ENCODE measurements at places on chromosomes 3 and 15.

DNA sequence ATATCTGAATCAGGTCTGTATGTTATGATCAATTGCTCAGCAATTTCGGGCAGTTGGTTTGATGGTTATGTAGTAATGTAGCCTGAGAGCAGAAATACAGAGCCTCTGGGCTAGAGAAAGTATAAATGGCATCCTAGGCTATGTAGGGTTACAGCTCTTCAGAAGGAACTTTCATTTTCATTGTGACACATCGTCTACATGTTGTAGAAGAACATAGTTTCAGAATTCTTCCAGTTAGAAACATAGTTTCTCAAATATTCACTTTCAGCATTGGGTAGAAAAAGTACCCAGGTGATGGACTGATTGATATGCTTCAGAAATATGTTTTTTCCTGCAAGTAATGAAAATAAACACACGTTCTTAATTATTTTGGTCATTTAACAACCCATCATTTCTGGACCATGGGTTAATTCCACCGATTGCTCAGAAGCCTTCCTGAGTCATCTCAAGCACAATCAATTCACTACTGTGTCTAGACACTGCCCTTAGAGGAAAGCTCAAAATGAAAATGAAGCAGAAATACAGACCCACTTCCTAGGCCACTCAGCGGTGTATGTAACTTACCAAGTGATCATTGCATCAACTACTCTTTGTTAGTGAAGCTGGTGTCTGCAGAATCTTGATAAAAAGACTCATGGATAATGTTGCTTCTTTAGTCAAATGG is 88.8 kb upstream of the TSEN2 start:
- DNase-seq = no peak

GRCh38 chr3:27557411-27557810 is 73.2 kb upstream of the SLC4A7 start:
- DNase-seq = no peak

DNA sequence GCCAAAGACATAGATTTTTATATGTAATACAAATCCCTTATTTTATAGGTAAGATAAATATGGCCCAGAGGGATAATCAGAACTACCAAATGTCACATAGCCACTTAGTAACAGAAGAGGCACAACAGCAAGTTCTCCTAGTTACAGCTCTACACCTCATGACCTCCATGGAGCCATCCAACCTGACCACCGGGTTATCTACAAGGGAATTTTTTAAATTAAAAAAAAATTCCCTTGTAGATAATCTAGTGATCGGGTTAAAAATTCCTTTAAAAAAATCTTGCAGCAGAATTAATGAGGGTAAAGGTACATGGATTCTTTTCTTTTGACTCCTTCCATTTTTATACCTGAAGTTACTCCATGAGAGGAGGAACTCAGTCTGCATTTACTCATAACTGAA is 365.2 kb upstream of the WNT5A start:
- DNase-seq = no peak

DNA sequence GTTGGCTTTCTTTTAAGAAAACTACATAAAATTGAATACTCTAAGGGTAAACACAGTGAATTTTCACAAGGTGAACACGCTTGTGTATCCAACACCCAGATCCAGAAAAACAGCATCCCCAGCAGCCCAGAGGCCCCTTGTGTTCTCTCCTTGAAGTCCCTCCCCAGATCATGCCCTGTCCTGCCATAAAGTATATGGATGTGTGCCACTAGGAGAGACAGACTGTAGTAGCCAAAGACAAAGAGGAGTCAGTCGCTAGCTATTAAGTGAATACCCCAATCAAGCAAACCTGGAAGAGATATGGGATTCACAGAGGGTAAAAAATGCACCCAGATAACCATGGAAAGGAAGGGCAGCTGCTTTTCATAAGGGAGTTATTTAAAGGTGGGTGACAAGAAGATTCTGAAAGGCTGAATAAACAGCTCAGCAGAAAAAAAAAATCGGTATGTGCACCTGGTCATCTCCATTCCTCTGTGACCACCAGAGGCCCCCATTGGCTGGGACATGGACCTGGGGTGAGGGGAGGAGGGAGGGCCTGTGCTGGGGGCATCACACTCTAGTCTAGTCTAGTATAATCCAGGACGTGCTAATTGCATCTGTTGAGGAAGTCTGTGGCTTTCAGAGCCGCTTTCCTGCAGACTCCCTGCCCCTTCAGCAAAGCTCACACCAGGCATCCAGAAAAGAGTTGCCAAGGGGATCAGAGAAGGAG is 167.3 kb upstream of the NDN start:
- no peak for DNase-seq
